ENCODE measurements at places on chromosomes 12 and 14.

GRCh38 chr14:51805541-51805940, 54.9 kb upstream of the GNG2 start:
- no peak for DNase-seq

DNA sequence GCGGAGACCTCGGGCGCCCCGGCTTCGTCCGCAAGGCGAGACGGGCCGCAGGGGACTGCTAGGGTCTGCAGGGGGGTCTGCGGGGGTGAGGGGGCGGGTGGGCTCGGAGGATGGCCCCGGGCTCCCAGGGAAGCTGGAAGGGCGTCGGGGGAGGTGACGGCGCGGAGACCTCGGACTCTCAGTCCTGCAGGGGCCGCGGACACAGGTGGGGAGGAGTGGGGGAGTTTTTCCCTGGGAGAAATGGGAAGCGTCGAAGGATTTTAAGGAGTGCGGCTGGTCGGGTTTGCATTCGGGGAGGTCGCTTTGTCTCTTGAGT, 25.9 kb downstream of the ZBTB42 start:
- no peak for DNase-seq

GRCh38 chr12:27580561-27581330, 56.7 kb downstream of the PPFIBP1 start:
- no peak for DNase-seq

GRCh38 chr12:88111074-88111652, 30.7 kb downstream of the CEP290 start:
- DNase-seq = peak; percentile 3

GRCh38 chr14:93954900-93955849, 21.2 kb downstream of the ASB2 start:
- no peak for DNase-seq

- DNase-seq = no peak
Measured at GRCh38 chr12:89968151-89968700, 259.6 kb upstream of the ATP2B1 start.

DNA sequence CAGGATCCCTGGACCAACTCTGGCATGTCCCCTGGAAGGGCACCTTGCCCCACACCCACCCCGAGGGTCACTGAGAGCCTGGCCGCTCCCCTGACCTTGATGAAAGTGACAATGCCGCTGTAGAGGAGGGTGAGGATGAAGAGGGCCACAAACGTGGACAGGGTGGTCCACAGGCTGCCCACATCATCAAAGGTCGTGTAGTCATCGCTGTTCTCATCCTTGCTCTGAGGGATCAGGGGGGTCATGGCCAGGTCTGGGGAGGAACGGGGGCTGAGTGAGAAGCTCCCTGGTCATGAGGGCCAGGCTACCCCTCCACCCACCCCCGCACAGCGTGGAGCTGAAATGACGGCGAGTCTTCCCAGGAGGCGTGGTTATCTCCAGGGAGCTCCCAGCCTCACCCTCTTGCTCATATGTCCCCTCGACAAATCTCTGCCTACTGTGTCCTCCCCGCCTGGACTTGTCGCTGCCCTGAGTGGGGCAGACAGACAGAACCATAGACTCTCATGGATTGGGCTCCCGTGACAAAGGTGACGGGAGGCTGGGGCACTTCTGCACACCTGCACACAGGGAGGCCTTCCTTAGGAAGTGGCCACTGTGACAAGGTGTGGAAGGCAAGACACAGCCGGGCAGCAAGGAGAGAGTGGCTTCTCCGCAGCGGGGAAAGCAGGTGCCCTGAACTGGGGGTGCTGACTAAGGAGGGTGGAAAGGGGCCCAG, 311.1 kb downstream of the TMEM121 start:
- no peak for DNase-seq
